ENCODE measurements at places on chromosomes 7 and 10.

DNA sequence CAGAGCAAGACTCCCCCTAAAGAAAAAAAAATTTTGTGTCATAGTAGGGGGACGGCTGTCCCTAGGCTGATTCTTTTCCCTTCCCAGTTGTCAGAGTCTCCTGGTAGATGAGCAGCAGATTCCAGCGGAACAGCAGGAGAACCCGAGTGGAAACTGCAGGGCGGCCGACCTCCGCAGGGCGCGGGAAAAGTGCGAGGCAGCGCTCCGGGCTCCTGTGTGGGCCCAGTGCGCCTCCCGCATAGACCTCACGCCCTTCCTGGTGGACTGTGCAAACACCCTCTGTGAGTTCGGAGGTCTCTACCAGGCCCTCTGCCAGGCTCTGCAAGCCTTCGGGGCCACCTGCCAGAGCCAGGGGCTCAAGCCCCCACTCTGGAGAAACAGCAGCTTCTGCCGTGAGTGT lies 46.0 kb downstream of the ZAN start:
- no peak for DNase-seq

GRCh38 chr7:38831259-38831996 lies 77.6 kb downstream of the VPS41 start:
- no peak for DNase-seq

DNA sequence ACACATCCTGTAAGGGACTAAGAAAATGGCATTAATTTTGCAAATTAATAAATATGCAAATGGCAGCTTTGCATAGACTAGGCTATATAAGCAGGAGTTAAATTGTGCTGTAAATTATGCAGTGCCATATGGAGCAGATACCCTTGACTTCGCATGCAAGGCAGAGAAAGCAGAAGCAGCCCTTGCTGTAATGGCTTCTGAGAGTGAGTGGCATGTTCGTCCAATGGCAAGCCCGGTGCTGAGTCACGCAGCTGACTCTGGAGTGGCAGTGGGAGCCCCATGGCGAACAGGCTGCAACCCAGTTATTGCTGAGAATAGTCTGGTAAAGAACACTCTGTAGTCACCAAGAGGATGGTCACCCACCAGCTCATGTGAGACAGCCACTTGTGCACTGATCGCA lies 1186.5 kb downstream of the TYW1 start:
- no peak for DNase-seq

- no peak for DNase-seq
Observed at GRCh38 chr7:156101355-156101754, 289.1 kb upstream of the SHH start.

DNA sequence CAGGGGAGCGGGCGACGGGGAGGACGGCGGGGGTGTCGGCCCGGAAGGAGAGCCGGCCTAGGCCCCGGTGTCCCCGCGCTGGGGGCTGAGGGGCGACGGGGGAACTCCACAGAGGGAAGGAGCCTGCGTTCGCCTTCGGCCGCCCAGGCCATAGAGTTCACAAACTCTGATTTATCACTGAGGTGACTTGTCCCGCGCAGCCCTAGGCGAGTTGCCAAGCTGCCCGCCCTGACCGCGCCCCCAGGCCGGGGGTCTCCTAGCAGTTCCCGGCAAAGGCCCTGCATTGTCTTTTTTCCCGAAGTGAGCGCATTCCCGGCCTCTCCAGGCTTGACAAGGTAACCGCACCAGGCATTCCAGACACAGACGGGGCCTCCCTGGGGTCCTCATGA lies 2.9 kb upstream of the NKX6-2 start:
- no peak for DNase-seq

DNA sequence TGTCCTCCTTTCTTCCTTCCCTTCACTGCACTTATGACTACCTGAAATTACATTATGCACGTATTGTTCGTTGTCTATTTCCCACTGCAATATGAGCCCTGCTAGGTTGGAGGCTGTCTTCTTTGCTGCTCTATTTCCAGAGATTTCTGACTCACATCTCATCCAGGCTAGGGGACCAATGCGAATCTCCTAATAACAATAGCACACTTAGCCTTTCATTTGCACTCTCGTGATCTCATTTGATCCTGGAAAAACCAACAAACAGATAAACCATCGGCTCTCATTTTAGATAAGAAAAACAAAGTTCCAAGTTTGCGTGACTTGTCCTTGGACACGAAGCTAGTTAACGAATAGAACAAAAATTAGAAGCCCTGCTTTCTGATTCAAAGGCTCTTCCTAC lies 1.4 kb downstream of the ZNF438 start:
- DNase-seq: no peak

GRCh38 chr10:51696251-51696650 lies 3.1 kb downstream of the CSTF2T start:
- no peak for DNase-seq

Data from foreskin melanocyte (primary cell).